NCI-H774 (cell line): ENCODE measurements at places on chromosomes 13 and 19.

- DNase-seq: no peak
Measured at GRCh38 chr13:111879719-111880118, 187.2 kb upstream of the SOX1 start.

DNA sequence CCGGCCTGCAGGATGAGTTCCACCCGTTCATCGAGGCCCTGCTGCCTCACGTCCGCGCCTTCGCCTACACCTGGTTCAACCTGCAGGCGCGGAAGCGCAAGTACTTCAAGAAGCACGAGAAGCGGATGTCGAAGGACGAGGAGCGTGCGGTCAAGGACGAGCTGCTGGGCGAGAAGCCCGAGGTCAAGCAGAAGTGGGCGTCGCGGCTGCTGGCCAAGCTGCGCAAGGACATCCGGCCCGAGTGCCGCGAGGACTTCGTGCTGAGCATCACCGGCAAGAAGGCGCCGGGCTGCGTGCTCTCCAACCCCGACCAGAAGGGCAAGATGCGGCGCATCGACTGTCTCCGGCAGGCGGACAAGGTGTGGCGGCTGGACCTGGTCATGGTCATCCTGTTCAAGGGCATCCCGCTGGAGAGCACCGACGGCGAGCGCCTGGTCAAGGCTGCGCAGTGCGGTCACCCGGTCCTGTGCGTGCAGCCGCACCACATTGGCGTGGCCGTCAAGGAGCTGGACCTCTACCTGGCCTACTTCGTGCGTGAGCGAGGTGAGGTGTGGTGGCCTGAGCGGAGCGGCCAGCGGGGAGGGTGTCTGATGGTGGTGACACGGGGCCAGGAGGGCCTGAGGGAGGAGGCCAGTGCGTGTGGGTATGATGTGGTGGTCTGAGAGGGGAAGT lies 15.5 kb downstream of the NFIC start:
- no peak for DNase-seq

DNA sequence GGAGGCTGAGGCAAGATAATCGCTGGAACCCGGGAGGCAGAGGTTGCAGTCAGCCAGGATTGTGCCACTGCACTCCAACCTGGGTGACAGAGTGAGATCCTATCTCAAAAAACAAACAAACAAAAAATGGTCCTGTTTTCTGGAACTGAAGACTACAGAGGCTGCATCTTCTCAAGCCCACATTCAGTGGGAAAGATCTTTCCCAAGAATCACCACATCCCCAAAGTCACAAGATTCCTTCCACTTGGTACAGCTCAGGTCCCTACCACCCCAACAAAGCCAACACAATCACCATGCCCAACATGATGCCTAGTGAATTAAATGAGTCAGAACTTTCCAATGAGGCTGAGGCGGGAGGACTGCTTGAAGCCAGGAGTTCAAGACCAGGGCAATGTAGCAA lies 15.3 kb downstream of the CATSPERG start:
- DNase-seq: no peak

- DNase-seq: no peak
Measured at GRCh38 chr13:49521224-49521623, 25.5 kb downstream of the PHF11 start.

DNA sequence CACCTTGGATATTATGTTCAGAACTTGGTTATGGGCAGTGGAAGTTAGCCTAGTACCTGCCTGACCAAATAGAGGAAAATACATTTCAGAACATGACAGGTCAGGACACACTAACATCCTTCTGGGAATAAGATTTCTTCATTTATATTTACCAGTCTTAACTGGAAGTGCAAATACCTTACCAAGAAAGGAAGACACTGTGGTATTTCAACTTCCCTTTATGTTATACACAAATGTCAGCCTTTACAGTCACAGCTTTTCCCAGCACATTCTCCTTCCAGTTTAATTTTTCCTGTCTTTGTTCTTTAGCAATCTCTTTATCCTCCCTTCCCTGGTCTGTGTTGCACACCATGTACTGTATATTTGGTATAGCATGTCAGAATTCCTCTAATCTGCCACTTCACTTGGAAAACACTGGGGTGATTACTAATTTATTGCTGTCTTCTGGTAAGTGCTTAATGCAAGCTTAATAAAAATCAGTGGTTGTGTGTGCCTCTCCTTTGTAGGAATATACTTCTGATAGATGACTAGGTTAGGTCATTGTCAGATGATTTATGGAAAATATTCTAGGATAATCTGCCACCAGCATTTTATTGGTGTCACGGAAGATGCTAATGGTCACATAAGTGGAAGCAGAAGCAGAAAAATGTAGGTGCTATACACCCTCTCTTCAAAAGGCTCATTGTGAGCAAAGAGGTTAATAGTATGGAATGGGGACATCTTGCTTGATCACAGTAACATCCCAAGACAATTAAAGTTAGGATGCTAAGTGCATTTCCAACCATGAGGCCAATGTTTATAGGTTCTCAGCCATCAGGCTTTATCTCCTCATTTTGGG lies 124.3 kb upstream of the STARD13 start:
- no peak for DNase-seq

DNA sequence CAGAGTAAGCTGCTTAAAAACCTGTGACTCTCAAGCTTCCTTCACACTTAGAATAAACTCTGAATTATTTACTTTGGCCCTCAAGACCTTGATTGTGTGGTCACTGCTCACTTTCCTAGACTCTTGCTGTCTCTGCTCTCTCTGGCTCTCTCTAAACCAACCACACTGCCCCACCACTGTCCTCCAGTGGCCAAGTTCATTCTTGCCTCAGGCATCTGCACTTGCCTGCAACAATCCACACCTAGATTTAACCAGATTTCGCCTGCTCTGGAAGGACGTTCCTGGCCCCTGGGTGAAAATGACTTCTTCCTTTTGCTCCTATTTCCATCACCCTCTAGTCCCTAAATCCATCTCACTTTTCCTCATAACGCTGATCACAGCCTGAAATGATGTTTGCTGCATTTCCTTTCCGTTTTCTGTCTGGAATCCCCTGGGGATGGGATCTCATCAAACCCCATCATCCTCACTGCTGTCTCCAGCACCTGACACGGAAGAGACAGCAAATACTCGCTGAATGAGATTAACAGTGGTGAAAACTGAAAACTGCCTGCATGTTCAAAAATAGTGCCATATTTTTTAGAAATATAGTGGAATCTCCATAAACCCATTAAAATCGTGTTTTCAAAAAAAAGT lies 232.6 kb downstream of the UQCRFS1 start:
- DNase-seq: no peak

DNA sequence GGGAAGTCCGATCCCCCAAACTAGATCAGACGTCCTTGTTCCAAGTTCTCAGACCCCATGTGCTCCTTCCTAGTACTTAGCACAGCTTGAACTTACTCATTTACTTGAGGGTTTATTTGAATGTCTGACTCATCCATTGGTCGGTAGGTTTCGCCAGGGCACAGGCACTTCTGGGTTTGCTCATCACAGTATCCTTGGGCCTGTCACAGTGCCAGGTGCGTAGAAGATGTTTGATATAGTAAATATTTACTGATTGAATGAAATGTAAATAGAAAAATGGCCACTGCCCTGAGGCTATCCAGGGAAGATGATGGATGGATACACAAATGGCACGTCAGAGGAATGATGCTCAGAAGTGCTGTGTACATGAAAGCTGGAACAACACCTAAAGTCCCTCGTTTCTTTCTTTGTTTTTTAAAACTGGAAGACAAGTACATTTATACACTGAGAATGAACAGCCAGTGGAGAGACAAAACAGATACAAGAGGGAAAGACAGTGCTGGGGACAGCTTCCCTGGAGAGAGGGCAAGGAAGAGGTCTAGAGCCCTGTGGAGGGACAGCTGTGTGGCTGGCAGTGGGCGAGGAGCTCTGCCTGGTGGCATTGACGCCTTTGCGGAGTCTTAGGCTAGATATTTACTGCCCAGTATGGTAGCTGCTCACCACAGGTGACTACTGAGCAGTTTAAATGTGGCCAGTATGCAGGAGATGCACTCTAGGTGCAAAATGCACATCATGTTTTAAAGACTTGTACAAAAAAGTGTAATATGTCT lies 31.2 kb upstream of the KL start:
- peak; percentile 20 for DNase-seq

- no peak for DNase-seq
Measured at GRCh38 chr19:4624733-4625362, 14.5 kb upstream of the TNFAIP8L1 start.

DNA sequence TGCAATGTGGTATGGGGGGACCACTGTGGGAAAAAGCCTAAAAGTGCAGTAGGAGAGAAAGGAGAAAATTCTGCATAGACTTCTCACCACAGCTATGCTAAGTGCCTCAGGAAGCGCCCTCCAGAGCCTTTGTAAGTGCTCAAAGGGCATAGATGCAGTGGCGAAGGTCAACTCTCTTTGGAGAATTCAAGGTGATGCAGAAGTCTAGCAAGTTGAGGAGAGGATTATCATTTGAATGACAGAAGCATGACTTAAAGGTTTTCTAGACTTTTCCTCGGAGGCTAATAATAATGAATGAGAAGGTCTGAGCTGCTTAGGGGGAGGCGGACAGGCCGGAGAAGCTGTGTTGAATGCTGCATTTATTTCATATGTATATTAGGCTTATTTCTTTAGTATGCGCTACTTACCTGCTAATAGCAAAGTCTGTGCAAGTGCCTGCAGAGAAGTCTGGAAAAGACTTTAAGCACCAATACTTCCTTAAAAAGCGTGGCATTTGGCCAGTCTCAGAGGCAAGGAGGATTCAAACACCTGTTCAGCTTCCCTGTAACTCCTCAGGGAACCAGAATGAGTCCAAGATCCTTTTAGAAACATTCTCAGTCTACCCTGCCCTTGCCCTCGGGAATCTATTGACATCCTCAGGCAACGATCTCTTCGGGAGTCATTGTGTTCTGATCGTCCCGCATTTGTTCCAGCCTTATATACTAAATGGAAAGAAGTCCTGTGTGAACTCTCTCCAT lies 56.2 kb downstream of the FLT1 start:
- no peak for DNase-seq

DNA sequence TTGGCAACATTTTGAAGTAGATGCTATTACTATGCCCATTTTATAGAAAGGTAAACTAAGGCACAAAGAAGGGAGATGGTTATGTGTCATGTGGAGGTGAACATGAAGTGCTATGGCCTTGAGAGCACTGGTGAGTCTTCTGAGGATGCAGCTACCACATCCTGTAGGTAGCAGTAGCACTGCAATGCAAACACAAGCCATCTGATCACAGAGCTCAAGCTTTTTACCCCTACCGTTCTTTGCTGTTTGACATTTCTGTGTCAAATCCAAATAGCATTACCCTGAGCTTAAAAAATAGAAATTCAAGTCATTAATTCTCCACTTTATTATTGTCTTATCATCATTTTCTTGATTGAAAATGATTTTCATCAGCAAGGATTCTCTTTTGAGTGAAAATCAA lies 382.9 kb downstream of the KCTD12 start:
- no peak for DNase-seq

DNA sequence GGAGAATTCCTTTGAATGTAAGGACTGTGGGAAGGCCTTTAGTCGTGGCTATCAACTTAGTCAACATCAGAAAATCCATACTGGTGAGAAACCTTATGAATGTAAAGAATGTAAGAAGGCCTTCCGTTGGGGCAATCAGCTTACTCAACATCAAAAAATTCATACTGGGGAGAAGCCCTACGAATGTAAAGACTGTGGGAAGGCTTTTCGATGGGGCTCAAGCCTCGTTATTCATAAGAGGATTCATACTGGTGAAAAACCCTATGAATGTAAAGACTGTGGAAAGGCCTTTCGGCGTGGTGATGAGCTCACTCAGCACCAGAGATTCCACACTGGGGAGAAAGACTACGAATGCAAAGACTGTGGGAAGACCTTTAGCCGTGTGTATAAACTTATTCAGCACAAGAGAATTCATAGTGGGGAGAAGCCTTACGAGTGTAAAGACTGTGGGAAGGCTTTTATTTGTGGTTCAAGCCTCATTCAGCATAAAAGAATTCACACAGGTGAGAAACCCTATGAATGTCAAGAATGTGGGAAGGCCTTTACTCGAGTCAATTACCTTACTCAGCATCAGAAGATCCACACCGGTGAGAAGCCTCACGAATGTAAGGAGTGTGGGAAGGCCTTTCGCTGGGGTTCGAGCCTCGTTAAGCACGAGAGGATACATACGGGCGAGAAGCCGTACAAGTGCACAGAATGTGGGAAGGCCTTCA lies 39.2 kb downstream of the ZNF331 start:
- DNase-seq: no peak

GRCh38 chr13:46613409-46614049 lies 60.6 kb downstream of the LRCH1 start:
- DNase-seq: no peak

DNA sequence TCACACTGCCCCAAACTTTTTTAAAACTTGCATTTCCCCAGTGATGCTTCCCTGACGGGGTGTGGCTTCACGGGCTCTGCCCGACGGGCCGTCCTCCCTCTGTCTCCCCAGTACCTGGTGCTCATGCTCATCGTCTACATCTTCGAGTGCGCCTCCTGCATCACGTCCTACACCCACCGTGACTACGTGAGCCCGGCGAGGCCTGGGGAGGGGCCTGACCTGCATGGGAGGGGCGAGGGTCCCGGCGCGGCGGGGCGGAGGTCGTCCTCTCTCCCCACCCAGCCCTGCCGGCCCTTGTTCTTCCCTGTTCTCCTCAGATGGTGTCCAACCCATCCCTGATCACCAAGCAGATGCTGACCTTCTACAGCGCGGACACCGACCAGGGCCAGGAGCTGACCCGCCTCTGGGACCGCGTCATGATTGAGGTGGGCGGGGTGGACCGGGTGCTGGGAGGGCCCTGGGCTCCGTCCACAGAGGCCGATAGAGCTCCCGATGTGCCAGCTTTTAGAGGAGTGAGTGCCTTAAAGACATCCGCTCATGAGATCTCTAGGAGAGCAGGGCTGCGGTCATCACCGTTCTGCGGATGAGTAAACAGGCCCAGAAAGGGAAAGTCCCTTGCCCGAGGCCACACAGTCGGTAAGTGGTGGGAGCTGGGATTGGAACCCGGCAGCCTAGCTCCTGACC lies 6.9 kb downstream of the UPK1A start:
- peak; percentile 25 for DNase-seq

GRCh38 chr13:110472904-110473563 lies 88.5 kb downstream of the RAB20 start:
- DNase-seq: no peak
